H1 (cell line): ENCODE measurements at places on chromosomes 7 and 10.

DNA sequence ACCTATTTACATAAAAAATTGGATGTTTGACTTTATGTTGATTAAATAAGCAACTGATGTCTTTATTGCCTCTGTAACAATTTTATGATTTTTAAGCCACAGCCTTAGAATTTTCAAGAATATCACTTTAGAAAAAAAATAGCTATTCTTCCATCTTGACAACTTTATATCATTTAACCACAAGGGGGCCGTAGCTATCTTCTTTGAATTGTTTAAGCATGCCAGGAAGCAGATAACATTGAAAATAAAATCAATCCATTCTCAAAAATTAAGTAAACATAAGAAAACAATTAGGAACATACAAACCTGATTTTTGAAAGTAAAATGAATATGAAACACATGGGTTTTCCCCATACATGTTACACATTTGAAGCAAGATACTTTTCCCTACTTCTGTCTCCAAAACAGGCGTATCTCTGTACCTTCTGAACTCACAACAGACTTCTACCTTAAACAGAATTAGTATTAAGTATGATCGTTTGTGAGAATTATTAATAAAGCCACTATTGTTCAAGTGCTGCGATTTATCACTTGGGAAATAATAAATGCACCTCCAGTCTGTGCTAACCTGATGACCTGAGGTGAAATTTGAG lies 209.0 kb downstream of the CACNA2D1 start:
- no peak for DNase-seq

DNA sequence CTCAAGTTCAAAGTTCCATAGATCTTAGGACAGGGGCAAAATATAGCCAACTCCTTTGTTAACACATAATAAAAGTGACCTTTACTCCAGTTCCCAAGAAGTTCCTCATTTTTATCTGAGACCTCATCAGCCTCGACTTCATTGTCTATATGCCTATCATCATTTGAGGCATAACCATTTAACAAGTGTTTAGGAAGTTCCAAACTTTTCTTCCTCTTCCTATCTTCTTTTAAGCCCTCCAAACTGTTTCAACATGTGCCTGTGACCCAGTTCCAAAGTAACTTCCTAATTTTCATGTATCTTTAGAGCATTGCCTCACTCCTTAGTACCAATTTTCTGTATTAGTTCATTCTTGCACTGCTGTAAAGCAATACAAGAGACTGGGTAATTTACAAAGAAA lies 569.1 kb downstream of the ANKRD7 start:
- DNase-seq = no peak

- no peak for DNase-seq
Measured at GRCh38 chr10:126651467-126651866, 19.0 kb downstream of the C10orf90 start.

GRCh38 chr7:107933386-107934013 lies 42.5 kb downstream of the DLD start:
- no peak for DNase-seq

- DNase-seq = no peak
Measured at GRCh38 chr10:103278862-103279298, 1.9 kb downstream of the INA start.

DNA sequence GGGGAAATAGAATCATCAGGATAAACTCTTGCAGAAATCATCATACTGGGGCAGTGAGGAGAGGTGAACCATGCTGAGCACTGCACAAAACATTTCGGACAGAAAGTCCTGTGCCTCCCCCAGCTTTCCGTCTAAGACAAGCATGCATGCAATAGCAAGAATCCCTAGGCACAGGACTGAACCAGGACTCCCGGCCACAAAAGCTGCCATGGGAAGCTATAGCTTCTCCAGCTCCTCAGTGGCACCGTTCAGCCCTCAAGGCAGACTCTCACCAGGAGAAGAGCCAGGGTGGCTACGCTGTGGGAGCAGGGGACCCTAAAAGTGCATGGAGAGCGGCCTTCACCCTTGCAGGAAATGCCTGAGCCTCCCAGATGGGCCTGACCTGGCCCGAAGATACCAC lies 70.8 kb downstream of the ASB13 start:
- no peak for DNase-seq

DNA sequence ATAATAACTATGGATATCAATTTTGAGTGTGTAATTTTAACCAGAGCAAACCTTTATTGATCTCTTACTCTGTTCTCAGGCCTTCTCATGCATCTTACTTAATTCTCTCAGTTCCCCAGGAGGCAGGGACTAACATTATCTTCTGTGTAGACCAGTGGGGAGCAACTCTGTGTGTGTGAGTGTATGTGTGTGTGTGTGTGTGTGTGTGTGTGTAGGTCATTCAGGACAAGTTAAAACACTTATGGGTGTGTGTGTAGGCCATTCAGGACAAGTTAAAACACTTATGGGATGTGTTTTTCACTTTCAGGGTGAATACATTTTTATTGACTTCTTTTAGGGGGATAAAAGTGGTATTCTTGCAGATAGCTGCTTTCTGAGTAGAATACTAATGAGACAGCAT lies 145.0 kb downstream of the ADAM12 start:
- no peak for DNase-seq

DNA sequence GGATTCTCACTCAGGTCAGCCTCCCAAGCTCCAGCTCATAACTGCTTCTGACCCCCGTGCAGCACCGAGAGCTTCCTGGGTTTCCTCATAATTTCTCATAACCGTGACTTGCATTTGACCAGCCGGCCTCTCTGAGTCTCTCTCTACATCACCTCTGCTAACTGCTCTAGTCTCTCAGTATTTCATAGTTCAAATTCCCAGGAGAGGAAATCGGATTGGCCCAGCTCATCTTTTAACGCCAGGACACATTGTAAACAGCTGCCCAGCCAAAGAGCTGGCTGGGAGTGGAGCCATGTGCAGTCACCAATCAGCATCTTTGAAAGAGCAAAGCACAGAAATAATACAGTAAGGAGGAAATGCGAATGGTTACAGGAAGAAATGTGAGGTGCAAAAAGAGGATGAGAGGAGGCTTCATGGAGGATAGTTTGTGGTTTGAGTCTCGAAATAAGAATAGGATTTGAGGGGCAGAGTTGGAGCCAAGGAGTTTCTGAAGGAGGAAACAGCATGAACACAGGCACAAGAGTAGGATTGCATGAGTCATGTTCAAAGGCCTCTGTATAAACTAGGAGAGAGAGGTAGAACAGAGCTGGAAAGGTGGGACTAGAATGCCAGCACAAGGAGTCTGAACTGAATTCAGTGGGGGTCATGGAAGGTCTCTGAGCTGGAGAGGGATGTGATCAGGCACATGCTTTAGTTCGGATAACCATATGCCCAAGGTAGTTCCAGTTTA lies 15.2 kb upstream of the LBX1 start:
- no peak for DNase-seq

DNA sequence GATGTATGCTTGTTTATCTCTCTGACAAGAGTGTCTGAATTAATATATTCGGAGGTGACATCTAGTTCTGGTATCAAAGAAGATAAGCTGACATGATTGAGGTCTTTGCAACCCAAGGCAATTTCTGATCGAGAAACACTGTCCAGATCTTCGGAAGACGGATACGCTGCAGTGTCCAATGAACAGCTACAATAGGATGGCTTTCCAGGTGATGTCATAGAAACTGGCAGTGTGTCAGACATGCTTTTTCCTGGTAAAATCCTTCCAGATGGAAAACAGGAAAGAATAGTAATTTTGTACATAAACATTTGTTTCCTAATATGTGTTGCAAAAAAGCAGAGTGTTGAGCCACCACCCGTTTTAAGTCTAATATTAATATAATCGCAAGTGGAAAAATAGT lies 33.4 kb downstream of the VWDE start:
- DNase-seq = no peak

DNA sequence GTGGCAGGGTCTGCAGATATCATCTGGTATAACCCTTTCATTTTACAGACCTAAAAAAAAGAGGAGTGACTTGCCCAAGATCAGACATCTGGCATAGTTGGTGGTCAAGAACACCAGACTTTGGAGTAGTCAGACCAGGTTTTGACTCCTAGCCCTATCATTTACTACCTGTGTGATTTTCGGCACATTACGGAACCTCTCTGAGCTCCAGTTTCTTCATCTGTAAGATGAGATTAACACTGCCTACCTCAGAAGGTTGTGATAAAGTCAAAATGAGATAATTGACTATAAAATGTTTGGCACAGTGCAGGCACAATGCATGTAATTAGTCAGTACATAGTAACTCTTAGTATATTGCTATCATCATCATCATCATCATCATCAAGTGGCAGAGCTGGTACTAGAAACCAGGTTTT lies 1.2 kb downstream of the STRIP2 start:
- DNase-seq = no peak

DNA sequence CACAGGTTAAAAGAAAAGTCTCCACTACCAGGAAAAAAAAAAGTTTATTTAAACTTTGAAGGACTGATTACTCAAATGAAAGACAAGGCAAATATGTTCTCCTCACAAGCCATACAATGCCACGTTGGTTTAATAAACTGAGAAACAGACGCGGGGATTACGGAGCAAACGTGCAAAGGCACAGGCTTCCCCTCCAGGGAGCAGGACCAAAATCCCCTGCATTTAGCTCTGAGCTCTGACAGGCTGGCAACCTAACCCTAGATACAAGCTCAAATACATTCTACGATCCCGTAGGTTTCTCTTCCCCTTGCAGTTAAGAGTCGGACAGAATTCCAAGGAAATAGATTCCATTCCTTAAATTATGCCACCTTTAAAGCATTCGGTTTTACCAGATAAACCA lies 7.7 kb upstream of the GRB10 start:
- DNase-seq = no peak

- DNase-seq = no peak
Measured at GRCh38 chr7:32335107-32335506, 155.1 kb downstream of the LSM5 start.

GRCh38 chr7:150408393-150409299 lies 29.5 kb downstream of the ZNF775 start:
- no peak for DNase-seq

DNA sequence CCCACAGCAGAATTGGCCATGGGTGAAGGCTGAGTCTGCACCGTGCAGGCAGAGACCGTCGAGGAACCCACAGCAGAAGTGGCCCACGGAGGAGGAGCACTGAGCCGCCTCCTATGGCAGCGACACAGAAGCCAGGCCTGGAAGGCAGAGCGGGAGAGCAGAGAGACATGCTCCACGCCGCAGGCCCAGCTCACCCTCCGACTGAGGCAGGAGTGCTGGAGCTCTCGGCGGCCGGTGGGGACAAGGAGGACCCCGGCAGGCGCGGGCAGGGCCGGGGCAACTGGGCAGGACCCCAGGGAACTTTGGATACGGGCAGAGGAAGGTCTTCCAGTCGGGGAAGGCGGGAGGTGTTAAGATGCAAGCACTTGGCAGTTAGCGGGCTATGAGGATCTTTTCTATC lies 420.4 kb downstream of the DNAJB6 start:
- DNase-seq = no peak

DNA sequence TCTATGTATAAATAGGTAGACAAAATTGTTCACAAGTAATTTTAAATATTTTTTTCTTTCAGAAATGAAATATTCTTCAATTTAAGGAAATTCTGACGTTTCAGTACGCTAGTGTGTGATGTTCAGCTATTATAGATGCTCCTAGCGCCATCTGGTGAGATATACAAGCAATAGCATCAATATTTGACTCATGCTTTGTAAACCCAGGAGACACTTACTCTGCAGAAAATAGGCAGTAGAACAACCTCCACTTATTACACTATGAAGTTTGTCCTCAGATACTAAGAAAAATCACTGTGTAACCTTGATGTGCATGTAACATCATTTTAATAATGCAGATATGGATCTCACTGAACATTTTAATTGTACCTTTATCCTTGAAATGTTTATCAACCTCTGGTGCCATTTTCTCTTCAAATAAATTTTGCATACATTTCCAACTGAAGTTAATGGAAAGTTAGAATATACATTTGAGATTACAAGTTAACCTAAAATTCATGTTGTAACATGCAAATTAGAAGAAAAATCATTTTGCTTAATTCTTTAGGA lies 151.5 kb upstream of the FAM3C start:
- DNase-seq = no peak

- no peak for DNase-seq
Measured at GRCh38 chr7:136492366-136492765, 376.1 kb upstream of the CHRM2 start.

DNA sequence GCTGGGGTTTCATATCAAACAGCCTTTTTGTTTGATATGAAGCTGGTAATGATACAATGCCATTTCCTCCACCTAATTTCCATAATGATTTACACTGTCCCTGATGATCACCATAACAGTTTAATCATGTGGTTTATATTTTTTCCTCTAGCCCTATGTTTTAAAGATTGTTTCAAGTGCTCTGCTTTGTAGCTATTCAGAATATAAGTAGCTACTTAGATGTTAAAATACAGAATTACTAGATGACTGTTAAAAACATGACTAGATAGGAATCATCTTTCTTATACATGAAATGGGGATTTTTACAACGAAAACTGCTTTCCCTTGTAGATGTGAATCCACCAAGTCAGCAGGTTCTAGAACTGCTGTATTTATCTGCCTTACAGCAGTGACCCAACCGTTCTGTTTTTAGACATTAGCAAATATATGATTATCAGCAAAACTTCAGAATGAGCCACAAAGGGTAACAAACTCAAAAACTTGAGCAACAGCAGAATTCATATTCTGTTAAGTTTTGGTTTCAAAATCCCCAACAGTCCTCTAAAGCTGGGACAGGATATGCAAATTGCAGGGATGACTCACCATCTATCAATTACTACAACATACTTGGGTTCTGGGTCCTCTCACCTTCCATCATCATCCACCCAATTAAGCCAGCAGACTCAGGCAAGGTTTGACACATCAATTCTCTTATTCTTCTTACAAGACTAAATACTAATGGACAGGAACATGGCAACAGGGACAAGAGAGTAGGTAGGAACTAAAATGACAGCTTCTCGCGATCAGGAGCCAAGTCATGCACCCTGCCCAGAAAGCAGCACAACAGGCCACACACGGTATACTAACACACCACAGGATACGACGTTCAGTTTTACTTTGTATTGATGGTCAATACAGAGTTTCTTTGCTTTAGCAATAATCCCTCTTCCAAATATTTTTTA lies 83.9 kb downstream of the PIP4K2A start:
- no peak for DNase-seq

DNA sequence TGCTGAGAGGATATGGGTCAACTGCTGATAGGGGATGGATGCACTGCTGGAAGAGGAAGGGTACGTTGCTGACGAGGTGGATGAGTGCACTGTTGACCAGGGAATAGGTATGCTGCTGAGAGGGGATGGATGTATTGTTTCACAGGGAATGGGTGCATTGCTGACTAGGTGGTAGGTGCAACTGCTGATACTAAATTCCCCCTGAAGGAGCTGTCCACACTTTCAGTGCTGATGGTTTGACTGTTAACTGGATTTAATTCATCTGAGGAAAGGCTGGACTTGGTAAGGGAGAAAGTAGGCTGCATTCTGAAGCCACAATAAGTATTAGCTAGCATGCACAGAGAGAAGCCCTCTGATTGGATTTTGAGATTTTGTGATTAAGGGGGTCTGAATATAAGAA lies 1196.8 kb upstream of the PHF14 start:
- DNase-seq = no peak

GRCh38 chr7:157841773-157842370 lies 505.1 kb downstream of the DNAJB6 start:
- no peak for DNase-seq
